Tongue (tissue), 3 donors: ENCODE measurements at places on chromosomes 5 and 9. TPM values are rescaled to one million over a fixed set of nuclear protein-coding genes. Genes with fewer than 3 reads are reported as not detected.

- DNase-seq: no peak
These were observed 284.1 kb downstream of the ELAVL2 start for GRCh38 chr9:23541976-23542375.

GRCh38 chr9:70557661-70558369, 143.4 kb upstream of the KLF9 start:
- no peak for DNase-seq

- no peak for DNase-seq
These were observed 40.0 kb downstream of the FBXL7 start for GRCh38 chr5:15539951-15540350.

GRCh38 chr5:32443145-32443540, 1.4 kb downstream of the ZFR start:
- no peak for DNase-seq

- DNase-seq: no peak
These were observed 139.6 kb upstream of the RORB start for GRCh38 chr9:74357577-74357976.

Gene LURAP1L
- total RNA-seq: 7.2 TPM

GRCh38 chr9:89591274-89592212, 13.3 kb upstream of the GADD45G start:
- peak; percentile 42 for DNase-seq

- no peak for DNase-seq
These were observed 101.6 kb downstream of the TRIO start for GRCh38 chr5:14244721-14245120.

Gene OR13C9
- total RNA-seq: 0.41 TPM

Gene TPM2
- 3,889 TPM for total RNA-seq

DNA sequence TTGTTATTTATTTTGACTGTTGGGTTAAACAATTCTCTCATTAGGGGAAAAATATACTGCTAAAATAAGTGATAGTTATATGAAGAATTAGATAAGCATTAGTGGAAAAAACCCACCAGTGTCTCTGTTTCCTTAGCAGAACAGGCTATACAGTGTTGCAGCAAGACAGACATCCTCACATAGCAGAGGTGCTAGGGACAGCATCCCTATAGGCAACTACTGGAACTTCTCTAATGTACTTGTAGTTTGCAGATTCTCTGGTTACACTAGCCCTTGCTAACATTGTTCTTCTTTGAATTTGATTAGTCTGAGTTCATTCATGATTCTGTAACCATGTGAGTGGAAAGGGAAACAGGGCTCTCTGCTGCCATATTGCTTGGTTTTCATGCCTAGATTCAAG, 661.8 kb upstream of the RGMB start:
- DNase-seq: no peak

GRCh38 chr9:37364751-37365360, 57.6 kb upstream of the GRHPR start:
- no peak for DNase-seq

DNA sequence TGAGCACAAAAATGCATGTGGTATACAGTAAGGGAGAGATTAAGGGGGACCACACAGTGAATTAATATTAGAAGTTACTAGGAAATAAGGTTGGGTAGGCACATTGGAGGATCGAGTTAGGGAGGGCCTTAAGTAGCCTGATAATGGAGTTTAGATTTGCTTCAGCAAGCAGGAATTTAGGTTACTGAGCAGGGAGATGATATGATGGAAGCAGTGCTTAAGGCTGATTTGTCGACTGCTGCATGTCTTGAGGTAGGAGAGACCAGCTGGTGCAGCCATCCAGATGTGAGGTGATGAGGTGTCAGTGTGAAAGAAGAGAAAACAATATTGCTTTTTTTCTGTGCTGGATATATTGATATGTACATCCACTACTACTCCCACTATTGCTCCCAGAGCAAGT, 55.2 kb upstream of the ACTBL2 start:
- DNase-seq: no peak

DNA sequence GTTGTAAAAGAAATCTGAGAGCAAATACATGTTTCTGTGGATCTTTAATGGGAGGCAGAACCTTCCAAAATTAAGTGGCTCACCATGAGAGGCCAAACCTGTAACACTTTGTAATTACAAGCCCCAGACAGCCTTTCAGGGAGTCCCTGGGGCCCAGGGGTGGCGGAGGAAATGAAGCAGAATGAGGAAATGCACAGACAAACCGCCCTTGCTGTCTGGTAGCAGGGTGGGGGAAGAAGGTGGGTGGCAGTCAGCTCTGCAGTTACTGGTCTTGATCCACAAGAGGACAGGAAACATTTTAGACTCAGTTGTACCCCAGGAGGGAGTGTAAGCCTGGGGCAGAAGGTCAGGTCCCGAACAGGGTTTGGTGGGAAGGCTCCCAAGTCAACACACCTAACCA, 6.5 kb downstream of the ARL14EPL start:
- DNase-seq: no peak

GRCh38 chr5:111502956-111503355, 9.4 kb downstream of the STARD4 start:
- DNase-seq: no peak

DNA sequence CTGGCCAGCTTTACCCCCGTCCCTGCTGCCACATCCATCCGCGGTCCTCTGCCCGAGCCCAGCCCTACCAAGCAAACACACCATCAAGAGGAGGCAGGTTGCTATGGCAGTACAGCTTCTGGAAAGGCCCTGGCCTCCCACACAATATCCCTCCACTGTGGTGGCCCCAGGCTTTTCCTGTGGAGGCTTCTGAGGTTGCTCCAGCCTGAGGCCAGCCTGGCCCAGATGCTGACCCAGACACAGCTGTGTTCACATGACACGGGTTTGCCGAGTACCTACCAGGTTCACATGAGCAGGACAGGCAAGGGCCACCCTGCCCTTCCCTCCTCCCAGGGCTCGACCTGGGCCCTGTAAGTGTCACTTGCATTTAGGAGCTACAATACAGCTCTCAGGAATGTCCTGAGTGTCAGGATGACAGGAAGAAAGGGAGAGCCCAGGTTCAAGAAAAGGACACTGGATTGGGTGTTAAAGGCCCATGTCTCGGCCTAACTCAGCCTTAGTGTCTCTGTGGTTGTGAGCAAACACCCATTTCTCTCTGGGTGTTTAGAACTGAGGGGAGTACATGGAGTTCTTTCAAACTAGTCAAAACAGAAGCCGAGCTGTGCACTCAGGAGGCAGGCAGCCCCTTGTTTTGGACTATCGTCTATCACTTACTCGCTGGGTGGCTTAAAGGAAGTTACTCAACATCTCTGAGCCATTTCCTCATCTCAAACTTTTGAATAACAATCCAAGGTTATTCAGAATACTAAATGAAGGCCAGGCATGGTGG, 40.2 kb downstream of the NAIF1 start:
- DNase-seq: no peak
